ENCODE measurements at places on chromosomes 6 and 20.

DNA sequence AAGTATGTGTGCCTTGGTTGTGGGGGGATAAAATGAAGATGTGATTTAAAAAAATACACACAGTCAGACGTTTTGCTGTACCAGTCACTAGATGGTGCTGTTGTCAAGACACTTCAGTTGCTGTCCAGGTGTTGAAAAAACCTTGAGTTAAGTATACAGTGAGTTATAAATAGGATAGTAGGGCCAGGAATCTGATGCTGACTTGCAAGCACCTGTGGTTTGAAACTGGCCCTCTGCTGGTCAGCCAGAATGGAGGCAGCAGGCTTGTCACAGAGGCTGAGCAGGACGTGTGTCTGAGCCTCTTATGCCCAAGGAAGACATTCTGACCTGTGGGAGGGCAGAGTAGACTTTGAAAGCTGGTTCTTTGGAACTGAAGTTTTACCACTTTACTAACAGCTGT is 27.8 kb downstream of the RNF8 start:
- peak; percentile 51 for DNase-seq

DNA sequence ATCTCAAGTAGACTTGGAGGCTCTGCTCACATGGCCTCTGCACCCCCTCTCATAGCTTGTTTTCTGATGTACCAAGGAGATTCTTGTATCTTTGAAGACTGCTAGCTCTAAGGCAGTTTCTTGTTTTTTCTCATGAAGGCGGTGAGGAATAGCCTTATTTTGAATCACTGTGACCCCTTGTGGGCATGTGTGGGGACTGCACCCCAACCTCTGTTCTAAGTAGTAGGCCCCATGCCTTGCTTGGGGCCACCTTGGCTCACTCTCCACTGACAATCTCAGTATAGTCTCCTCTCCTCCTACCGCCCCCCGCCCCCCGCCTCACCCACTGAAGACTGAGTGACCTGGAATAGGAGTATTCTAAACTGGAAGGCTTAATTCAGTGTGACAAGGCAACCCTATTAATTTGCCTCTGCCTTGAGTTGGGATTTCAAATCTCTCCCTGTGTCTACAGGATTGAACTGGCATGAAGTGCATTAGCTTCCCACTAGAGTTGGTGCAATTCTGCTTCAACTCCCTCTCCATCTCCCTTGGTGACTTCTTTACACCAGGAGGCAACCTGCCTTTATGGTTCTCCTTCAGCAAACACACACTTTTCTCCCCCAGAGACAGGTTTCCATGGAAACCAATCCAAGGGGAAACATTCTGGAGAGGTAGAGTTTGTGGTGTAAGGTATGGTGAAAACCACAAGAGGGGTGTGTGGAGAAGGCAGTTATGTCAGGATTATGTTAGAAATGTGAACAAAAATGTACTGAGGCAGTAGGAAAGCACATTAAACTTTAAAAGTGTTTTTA is 75.4 kb upstream of the ECI2 start:
- DNase-seq: peak; percentile 73

GRCh38 chr6:26743157-26743821 is 83.7 kb upstream of the ZNF322 start:
- DNase-seq: peak; percentile 73

GRCh38 chr20:23889775-23890187 is 10.2 kb upstream of the CST5 start:
- peak; percentile 73 for DNase-seq

DNA sequence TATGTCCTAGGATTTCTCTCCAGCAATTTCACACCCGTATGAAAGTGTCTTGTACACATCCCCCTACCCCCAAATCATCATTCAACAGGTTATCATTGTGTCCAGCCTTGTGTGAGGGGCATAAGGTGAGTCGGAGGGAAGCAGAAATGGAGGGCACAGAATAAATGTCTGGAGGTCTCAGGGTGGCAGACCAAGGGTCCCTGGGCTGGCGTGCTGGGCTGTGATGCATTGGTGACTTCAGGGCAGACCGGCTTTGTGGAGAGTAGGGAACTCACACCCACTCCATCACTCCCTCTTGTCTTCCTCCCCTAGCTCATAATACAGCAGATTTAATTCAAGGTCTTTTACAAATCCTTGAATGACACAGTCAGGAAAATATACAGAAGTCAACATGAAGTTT is 191.7 kb upstream of the PMEPA1 start:
- no peak for DNase-seq

DNA sequence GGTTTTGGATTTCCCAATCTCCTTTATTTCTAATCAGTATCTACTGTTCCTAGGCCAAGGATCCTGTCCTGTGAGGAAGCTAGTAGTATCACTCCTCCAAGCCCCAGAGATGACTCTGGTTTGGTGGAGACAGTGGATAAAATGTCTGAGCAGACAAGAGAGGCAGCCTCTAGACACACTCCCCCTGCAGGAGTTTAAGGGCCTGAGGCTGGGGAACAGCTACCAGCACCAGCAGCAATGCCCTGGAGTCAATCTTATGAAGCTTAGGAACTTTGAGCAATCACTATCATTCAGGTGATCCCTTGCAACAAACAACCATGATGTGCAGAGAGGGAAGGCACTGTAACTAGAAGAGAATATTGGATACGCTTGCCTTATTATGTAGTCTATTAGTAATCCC is 384.7 kb upstream of the ID4 start:
- DNase-seq: no peak

- DNase-seq: peak; percentile 93
Measured at GRCh38 chr6:129490521-129491255, 219.3 kb downstream of the ARHGAP18 start.

DNA sequence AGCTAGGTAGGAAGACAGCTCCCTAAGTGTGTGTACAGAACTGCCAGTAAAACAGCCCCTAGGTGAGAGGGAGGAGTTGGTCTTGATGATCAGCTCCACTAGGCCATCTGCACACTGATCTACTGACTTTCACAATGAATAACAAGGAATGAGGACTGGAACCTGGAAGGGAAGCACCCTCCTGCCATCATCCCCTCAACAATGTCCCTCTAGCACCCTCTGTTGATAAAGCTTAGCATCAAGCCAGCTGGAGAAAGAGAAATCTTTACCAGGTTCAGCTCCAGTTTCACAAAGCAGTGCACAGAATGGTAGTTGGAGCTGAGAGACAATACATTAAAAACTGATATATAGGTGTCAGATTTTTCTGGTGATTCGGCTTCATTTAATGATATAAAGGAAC is 57.2 kb upstream of the IRAK1BP1 start:
- DNase-seq: peak; percentile 45

GRCh38 chr20:19881080-19881840 is 123.2 kb downstream of the RIN2 start:
- DNase-seq: no peak

DNA sequence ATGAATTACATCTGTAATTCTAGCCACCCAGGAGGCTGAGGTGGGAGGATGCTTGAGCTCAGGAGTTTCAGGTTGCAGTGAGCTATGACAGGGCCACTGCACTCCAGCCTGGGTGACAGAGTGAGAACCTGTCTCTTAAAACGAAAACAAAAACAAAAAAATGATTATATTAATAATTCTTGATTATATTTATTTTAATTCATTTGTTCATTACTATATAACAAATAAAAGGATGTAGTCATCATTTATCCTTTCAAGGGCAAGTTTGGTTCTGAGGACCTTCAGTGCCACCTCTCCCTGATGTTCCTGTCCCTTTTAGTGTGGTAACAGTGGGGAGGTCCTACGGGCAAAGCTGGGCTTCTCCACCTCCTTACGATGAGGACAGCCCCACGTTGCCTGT is 167.1 kb upstream of the SCGN start:
- DNase-seq: no peak

GRCh38 chr20:53806683-53807401 is 213.2 kb upstream of the ZNF217 start:
- no peak for DNase-seq

- DNase-seq: peak; percentile 50
Measured at GRCh38 chr20:12970372-12970821, 38.4 kb upstream of the SPTLC3 start.

GRCh38 chr6:133956416-133957049 is 3.5 kb downstream of the TBPL1 start:
- no peak for DNase-seq

GRCh38 chr20:57224641-57225138 is 41.8 kb downstream of the BMP7 start:
- DNase-seq: peak; percentile 48

GRCh38 chr6:52407467-52407866 is 12.7 kb upstream of the EFHC1 start:
- DNase-seq: peak; percentile 77

GRCh38 chr6:166708460-166708859 is 81.4 kb upstream of the RPS6KA2 start:
- DNase-seq: no peak

GRCh38 chr6:25487012-25487411 is 165.0 kb upstream of the SCGN start:
- no peak for DNase-seq

DNA sequence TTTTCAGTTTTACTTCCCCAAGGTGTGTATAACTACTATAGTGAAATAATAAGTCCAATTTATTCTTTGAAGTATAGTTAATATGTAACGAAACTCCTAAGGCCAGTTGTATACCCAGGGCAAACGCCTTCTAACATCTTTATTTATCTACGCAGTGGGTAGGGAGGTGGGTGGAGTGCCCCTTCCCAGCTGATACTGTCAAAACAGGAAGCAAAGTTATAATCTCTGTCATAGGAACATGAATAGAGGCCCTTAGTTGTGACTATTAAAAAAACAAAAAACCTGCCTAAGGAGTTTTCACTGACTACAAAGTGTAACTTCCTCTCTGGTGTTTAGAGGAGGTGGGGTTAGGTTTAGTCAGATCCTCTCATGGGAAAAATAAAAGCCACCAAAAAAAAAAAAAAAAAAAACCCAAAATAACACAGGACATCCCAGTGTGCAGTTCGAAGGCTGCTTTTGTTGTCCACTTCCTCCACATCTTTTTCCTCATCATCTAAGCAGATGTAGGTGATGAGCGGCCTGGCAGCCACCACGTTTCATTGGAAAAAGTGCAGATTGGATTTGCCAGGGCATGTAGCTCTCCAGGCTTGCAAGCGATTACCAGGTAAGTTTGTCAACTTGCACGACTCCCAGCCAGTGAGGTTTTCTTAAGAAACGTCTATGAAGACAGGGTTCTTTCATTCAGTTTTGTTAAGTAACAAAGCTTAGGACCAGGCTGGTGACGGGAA is 58.7 kb downstream of the UTRN start:
- DNase-seq: peak; percentile 83

GRCh38 chr20:9143926-9144325 is 75.0 kb downstream of the PLCB4 start:
- no peak for DNase-seq

DNA sequence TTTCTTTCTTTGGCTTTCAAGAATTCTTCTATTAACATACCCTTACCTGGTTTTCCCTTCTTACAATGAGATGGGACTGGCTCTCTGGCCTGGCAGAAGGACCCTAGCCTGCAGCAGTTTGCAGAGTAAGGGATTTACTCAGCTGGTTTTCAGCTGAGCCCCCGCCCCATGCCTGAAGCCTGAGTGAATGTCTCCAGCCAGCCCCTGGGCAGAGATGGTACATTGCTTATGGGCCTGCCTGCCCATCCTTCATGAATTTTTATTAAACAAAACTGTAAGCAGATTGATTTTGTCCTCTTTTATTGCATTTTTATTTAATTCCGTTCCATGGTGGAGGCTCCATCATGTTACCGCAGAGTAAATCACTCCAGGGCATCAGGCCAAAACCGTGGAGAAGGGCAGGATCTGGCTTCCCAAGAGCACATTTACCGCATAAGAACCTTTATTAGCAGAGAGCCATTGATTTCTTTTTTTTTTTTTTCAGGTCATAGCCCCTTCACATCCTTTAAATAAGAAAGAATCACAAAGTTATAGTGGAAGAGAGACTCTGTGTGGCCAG is 316.2 kb downstream of the DHX35 start:
- no peak for DNase-seq

GRCh38 chr6:147467428-147467827 is 41.1 kb upstream of the SAMD5 start:
- no peak for DNase-seq

DNA sequence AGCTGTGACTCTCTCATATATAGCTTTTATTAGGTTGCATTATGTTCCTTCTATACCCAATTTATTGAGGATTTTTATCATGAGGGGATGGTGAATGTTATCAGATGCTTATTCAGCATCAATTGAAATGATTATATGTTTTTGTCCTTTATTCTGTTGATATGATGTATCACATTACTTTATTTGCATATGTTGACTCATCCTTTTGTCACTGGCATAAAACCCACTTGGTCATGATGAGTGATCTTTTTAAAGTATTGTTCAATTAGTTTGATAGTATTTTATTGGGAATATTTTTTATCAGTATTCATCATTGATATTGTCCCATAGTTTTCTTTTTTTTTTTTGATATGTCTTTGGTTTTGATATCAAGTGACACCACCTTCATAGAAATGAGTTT is 529.9 kb downstream of the MMUT start:
- DNase-seq: no peak

DNA sequence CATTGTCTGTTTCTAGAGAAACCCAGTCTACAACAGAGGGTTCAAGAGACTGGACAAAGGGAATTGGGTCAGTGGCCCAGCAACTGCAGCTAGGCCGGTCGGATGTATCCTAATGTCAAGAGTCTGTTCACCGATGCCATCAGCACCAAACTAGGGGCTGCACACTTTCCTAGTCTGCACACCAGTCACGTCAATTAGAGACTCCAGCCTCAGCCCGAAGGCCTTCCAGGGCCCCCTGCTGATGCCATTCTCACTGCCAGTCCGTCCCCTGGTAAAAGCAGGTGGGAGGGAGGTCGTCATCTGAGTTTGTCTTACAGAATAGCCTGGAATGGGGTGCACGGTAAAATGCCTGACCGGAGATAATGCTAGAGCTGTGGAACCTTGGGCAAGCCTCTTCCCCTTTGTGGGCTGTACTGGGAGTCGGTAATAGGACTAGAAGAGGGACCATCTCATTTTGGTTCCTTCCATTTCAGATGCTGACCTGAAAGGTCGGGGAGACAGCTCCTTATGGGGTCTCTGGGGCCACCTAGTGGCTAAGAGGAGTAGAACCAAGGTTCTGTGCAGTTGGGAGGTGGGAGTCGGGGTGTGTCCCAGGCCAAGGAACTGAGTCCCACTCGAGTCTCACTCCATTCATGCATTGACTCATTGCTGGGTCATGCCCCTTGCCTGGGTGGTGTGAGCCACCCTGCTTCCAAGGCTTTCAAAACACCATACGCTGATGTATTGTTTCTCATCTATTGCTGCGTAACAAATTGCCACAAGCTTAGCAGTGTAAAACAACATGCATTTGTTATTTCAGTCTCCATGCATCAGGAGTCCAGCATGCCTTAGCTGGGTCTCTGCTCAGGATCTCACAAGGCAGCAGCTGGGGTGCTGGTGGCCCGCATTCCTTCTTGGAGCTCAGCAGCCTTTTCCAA is 5.1 kb downstream of the SOX12 start:
- peak; percentile 83 for DNase-seq

DNA sequence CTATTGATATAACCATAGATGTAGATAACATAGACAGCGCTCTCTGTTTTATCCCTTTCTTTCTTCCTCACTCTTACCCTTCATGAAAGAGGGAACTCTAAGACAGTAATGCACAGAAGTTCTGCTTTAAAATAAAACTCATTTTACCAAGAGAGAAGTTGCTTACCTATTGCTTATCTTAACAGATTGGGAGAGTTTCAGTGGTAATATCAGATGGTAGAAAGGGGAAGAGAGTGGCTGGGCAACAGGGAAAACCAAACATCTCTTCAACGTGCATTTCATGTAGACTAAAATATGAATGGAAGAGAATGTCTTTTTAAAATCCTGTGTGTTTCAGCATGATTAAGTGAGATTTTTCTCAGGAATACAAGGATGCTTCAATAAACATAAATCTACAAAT is 45.3 kb upstream of the SIRPG start:
- DNase-seq: no peak

- DNase-seq: no peak
Measured at GRCh38 chr6:124494956-124495664, 467.1 kb upstream of the RNF217 start.

Data from A673 (cell line).